ENCODE measurements at places on chromosomes 4 and X. TPM values are rescaled to one million over a fixed set of nuclear protein-coding genes. Genes with fewer than 3 reads are reported as not detected.

DNA sequence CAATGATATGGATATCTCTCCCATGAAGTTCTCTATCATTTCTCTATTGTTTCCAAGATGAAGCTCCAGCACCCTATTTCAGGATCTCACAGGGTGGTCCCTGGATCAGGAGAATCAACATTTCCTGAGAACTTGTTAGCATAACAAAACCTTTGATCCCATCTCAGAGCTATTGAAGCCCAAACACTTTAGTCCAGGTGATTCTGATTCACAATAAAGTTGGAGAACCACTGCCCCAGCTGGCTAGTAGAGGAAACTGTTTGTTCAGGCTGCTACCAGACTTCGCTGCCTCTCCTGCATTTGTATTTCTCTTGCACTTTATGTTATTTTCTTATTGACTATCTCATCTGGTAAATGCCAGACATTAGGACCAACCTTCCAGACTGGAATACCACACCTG lies 65.4 kb downstream of the CEP44 start:
- DNase-seq, result no peak

- no peak for DNase-seq
Measured at GRCh38 chr4:51851937-51852290, 9.0 kb downstream of the DCUN1D4 start.

DNA sequence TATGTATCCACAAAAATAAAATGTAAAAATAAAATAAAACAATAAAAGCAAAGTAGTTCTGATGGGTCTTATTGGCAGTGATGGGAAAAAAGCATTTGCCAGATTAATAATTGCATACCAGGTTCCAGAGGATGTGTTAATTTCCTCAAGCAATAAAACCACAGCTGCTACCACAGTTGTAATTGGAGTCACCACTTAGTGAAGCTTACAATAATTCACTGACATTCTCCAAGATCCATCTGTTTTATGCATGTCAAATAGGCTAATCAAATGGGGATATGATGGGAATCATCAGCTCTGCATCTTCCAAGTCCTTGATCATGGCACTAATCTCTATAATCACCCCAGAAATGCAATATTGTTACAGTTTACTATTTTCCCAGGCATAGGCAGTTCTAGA lies 123.5 kb upstream of the EMCN start:
- no peak for DNase-seq

DNA sequence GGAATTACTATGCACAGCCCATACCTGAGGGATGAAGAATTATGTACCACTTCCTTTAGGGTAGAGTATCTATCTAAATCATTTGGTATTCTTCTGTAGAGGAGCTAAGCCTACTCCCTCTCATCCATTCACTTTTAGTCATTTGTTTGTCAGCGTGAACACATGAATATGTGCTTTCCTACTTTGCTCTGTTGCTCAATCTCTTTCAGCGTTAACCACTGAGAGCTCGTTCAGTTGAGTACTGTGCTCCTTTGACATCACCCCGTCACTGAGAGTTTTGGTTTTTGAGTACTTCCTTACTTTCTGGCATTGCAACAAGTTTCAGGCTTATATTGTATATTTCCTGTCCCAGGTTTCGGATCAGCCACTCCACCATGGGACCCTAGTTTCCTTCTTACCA lies 700.6 kb downstream of the NLGN4X start:
- no peak for DNase-seq

CENPVL2 gene
- not detected for total RNA-seq

- no peak for DNase-seq
Measured at GRCh38 chrX:123881330-123881729, 21.5 kb downstream of the XIAP start.

DNA sequence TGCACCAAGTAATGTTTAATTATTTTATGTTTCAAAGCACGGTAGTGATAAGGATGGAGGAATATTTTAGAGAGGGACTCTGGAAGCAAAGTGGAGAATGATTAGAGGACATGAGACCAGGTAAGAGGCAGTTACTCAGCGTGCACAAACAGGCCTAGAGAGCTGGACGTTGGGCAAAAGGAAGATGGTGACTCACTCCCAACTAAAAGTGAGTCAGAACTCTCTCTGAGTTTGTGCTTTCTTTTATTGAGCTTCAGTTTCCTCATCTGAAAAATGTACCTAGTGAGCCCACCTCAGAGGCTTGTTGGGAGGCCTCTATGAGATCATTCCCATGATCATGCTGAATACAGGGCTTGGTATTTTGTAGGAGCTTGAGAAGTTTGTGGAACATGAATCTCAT lies 1.6 kb upstream of the ZC4H2 start:
- DNase-seq, result no peak

DNA sequence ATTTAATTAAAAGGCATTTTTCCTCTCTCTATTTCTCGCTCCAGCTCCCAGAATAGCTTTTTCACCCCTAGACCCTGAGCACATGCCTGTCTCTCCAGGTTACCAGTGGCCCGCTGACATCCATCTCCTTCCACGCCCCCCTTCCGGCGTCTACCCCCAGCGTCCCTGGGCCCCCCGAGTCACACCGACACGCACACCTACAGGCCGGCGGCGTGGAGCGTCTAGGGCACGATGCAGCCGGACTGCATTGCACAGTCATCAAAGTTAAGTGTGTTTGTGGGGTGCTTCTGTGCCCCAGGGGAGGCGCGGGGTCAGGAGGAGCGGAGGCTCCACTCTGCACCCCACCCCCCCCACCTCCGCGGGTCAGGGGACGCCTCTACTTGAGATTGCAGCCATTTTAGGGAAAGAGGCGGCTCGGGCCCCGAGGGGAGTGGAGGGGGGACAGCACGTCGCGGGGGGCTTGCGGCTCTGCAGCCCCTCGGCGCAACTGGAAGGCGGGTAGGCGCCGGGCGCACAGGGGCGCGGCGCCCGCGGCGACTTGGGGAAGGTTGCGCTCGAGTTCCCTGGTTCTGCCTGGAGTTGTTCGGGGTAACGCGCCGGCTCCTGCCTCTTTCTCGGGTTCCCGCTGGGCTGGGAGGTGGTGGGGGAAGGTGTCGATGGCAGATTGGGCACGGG lies 112.7 kb downstream of the DHX15 start:
- no peak for DNase-seq

DNA sequence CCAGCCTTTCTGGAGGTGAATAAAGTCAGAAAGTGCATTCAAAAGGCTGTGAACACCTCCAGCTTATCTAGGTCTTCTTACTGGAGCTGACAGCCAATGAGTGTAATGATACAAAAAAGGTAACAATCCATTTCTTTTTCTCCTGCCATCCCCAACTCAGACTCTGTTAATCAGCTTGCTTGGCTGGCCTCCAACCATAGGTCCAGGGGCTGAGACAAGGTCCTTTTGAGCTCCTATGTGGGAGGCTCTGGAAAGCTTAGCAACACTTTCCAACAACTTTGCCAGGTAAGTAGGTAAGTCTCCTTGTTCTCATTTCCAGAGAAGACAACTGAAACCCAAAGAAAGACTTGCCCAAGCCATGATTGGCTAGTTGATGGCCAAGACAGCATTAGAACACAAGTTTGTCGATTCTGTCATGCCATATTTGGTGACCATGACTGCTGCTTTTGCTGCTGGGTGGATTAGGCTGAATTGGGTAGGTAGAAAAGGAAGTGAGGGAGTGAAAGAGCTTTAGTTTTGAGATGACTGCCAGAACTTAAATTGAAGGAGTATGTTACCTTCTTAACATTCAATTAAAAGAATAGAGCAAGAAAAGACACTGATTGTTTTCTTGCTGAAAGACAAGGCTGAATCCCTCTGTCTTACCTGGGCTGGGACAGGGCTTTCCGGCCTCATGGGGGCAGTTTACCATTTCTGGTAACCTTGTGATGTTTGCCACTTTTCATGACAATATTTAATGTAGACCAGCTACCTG lies 22.8 kb downstream of the VSIG4 start:
- no peak for DNase-seq

- DNase-seq, result no peak
Measured at GRCh38 chrX:144293229-144293628, 409.4 kb downstream of the UBE2NL start.

CT45A3 gene
- not detected for total RNA-seq

DCAF12L2 gene
- total RNA-seq, result not detected

DNA sequence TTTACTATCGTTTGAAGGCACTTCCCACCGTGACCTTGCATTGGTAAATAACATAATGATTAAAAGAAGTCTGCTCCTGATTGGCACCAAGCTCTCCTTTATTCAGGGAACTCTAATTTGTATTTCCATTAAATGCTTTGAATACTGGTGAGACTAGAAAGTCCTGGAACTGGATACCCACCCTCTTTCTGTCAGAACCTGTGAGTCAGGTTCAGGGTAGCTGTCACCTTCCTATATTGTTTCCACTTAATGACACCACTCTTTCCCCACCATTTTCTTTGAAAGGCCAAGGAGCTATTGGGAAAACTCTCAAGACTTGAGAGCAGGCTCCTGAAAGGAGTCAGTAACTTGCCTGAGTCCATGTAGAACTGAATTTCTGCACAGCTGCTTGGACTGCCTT lies 55.9 kb upstream of the RASSF6 start:
- DNase-seq, result no peak

- DNase-seq, result no peak
Measured at GRCh38 chr4:159142681-159143384, 40.0 kb downstream of the RAPGEF2 start.
